ENCODE measurements at places on chromosomes 7 and 10.

GRCh38 chr7:50751146-50751545 lies 31.6 kb downstream of the GRB10 start:
- DNase-seq = no peak

GRCh38 chr10:70772627-70773026 lies 12.6 kb downstream of the TBATA start:
- no peak for DNase-seq

DNA sequence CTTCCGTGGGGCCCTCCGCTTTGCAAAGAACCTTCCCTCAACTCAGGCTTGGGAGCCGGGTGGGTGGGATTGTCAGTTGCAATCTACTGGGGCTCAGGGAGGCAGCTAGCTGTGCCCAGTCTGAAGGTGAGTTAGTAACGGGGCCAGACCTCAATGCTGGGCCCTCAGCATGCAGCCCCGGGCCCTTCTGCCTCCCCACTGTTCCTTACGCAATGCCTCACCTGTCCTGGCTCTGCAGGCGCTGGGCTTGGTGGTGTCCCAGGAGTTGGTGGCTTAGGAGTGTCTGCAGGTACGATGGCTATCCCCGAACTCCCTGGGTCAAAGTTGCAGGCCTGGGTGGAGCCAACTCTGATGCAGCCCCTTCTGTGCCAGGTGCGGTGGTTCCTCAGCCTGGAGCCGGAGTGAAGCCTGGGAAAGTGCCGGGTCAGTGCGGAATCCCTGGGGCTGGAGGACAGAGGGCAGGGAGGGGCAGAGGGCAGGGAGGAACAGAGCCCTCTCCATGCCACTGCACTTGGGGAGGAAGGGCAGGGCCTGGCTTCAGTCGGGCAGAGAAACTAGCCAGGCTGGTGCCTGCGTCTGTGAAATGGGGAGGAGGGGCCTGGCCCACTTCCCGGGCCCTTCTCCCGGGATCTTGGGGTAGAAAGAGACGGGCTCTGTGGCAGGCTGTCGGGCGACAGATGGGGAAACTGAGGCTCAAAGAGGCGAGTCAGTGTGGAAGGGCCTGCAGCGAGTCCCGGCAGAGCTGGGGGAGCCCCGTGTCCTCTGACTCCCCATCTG lies 15.0 kb downstream of the ELN start:
- DNase-seq = no peak

DNA sequence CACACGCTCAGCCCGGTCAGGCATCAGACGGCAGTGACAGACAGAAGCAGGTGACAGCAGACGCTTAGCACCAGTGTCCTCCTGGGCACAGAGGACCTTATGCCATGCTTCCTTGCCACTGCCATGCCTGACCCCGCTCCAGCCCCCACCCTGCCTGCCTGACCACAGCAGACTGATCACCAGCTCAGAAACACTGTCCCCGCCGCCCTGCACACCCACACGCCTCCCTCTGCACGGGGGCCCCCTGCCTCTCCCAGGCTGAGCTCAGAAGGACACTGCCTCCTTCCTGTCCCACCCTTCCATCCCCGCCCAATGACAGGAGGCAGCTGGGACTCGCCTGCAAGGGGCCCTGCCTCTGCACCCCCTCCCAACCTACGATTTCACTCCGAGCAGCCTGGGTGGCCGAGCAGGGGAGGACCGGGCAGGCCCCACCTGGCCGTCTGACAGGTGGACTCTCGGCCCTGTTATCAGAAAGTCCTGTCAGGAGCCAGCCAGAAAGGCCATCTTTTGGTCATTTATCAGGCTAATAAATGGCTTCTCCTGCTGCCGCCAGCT lies 183.4 kb downstream of the ELFN1 start:
- DNase-seq = no peak

DNA sequence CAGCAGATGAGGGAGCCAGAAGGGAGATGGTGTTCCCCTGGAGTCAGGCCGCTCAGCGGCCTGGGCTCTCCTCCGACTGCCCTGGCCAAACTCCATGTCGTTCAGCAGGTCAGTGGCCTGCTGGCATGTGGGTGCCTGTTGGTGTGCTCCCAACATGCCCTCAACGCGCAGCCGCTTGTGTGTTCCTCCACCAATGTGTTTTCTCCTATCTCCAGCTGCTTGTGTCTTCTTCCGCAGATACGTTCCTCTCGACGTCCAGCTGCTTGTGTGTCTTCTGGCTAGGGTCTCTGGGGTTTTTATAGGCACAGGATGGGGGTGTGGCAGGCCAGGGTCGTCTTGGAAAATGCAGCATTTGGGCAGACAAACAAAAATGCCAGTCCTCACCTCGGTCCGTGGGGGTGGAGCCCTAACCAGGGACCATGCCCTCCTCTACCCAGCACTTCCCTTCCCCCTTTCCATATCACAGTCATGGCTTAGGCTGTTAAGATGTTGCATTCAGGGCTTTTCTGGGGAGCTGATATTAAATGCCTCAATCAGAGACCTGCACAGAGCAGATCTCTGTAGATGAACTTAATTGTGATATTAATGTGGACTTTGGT lies 111.6 kb downstream of the TMEM178B start:
- no peak for DNase-seq

DNA sequence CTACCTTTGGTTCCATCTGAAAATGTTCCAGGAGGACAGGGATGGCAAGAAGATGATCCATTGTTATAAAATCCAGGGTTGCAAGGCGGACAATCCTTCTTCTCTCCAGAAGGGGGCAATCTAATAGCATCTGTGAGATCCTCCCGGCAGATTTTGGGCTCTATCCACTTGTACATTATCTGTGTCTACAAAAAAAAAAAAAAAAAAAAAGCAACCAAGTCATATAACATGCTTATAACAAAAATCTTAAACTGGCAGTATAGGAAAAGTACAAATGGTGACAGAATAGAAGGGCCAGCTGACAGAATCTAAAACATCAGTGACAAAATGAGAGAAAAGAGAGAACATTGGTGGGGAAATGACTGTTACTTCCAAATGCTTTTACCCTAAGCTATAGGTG lies 132.7 kb downstream of the ELAPOR2 start:
- DNase-seq = peak; percentile 53

GRCh38 chr10:119396008-119396708 lies 146.4 kb downstream of the RGS10 start:
- DNase-seq = no peak

GRCh38 chr10:28628184-28628893 lies 49.0 kb upstream of the BAMBI start:
- DNase-seq = peak; percentile 80

DNA sequence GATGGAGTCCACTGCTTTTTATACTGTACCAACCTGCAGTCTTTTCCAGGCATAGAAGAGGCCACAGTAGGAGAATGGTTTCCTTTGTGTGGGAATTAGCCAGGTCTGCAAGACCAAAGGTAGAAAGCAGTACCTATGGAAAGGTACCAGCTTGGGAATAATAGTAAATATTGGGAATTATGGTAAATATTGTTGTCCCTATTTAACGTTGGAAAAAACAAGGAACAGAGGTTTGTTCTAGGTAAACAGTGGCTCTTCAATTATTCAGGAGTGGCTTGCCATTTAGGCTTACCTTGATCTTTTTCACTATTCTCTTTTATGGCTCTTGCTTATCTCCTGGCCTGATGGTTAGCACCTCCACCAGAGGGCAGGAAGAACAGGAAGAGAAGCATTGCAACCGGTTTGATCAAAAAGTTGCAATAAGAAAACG lies 43.9 kb upstream of the GSAP start:
- DNase-seq = no peak

GRCh38 chr10:28089467-28089866 lies 90.6 kb upstream of the ODAD2 start:
- DNase-seq = peak; percentile 93

DNA sequence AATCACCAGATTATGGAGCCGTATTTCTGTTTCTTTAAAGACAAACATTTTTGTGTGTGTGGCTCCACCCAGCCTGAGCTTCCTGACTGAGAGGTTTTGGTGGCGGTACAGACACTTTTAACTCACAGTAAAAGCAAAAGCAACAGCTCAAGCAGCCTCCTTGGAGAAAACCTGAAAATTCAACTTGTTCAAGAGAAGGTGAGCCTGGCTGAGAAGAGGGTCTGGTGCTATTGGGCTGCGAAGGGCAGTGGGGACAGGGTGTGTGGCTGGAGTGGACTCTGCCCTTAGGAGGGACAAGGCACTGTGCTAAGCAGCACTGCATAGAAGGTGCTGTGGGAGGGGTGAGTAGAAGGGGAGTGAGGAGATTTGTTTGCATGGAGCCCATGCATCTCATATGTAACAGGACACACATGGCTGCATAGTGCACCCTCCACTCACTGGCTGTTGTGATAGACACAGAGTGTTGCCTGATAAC lies at the start of gene GIMAP7:
Gene GIMAP7, plus strand, starts transcription at position 125 of the 475 bp plus-strand sequence. CDS start 5,103 bp downstream, outside the sequence.
- no peak for DNase-seq

DNA sequence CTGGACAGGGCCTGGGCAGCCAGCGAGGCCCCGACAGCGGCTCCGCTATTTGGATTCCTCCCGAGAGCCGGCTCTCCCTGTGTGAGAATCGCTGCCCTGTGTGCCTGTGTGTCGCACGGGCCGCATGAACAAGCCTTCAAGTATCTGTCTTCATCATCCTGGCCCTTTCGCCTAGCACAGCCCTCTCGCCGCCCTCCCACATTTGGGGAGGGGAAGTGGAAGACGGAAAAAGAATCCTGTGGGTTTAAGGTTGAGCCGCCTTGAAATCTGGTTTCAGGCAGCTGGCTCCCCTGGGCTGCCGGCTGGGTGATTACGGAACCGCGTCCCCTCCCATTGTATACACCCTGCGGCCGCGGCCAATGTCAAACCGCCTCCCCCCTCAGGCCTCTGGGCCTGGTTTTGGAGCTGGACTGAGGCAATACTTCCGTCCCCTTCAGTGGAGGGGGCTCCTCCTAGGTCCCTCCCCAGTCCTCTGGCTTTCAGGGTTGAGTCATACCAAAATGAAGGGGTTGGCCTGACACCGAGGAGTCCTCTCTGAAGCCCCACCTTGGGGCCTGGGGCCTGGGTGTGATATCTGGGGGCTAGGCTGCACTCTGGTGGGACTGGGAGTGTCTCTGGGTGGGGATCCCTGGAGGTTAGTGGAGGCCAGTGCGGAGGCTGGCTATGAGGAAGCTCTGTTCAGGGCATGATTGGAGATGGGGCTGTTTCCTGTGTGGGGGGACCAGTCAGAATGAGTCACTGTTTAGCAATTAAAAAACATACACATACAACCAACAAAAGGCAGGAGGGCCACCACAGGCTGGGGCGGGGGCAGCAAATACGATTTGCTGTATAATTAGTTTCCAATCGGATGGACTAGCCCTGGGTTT lies 1.7 kb downstream of the TRIM8 start:
- peak; percentile 99 for DNase-seq

DNA sequence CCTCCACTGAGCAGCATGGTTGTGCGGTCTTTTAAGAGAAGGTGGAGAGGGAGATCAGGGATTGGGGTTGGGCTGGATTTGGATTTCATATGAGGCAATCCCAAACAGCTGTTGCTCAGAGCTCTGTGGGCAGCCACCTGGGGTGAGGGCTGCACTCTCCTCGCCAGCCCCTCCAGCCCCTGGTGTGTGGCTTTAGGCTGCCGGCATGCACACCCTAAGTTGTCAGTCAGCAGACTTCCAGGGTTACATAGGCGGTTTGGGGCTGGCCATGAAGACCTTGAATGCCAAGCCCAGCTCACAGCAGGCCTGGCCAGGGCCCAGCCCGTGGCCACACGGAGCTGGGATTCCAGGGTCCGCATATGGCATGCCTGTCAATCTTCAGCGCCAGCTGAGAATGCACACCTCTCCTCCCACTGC lies 54.8 kb downstream of the ZMIZ1 start:
- DNase-seq = no peak

DNA sequence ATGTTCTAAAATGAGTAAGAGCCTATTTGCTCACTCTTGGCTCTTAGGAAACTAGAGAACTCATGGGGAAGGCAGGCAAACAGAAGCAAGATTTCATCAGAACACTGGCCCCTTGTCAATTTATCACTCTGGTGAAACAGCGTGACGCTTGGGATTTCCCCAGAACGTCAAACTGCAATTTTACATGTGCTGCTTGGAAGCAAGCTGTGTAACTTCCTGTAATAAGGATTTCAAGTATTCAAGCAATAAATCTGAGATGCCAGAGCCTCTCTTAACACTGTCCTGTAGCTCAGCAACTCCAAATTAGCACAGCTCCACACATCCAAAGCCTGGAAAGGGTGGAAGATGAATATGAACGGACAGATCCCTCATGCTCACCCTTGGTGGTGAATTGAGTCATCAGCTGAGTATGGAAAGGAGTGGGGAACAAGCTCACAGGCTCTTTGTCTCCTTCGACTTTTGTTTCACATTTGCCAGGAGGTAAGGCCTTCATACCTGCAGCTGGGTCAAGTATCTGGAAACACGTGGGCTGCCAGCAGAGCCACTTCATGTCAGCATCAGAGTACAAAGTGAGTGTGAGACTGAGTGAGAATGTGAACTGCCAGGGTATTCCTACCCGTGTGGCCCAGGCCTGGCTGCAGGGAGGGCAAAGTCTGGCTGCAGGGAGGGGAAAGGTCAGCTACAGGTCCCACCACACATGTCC lies 140.4 kb upstream of the NAMPT start:
- peak; percentile 94 for DNase-seq

GRCh38 chr7:109868215-109868860 lies 1222.6 kb upstream of the LRRN3 start:
- no peak for DNase-seq

- no peak for DNase-seq
Measured at GRCh38 chr7:97021747-97022490, 2.7 kb downstream of the DLX5 start.

- no peak for DNase-seq
Measured at GRCh38 chr10:34766811-34767494, 48.1 kb downstream of the PARD3 start.

- DNase-seq = no peak
Measured at GRCh38 chr10:116124777-116125176, 148.2 kb downstream of the GFRA1 start.

Data from ELR (cell line).